Thoracic aorta (tissue), 2 donors: ENCODE measurements at places on chromosomes 7 and 10.

- no peak for DNase-seq
Measured at GRCh38 chr7:39272111-39272510, 294.1 kb upstream of the YAE1 start.

GRCh38 chr10:103053659-103054581 lies 135.8 kb downstream of the CNNM2 start:
- no peak for DNase-seq

- DNase-seq: no peak
Measured at GRCh38 chr7:82286096-82286797, 157.3 kb downstream of the CACNA2D1 start.

DNA sequence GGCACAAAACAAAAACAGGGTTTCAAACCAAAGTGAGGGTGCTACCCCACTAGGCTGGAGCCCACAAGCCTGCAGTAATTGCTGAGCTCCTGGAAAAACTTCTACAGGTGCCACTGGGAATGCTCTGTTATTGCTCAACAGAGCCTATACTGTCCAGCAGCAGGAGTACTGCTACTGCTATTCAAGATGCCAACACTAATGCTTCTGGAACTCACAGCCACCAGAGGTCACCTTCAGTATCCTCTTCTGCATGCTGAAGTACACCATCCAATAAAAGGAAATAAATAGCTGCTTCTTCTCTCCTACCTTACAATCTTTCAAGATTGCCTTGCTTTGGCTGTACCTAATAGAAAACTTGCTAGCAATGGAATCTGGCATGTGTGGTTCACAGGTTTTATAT lies 222.0 kb downstream of the LRRN3 start:
- DNase-seq: no peak

GRCh38 chr7:93115796-93116195 lies 2.0 kb downstream of the SAMD9 start:
- no peak for DNase-seq

DNA sequence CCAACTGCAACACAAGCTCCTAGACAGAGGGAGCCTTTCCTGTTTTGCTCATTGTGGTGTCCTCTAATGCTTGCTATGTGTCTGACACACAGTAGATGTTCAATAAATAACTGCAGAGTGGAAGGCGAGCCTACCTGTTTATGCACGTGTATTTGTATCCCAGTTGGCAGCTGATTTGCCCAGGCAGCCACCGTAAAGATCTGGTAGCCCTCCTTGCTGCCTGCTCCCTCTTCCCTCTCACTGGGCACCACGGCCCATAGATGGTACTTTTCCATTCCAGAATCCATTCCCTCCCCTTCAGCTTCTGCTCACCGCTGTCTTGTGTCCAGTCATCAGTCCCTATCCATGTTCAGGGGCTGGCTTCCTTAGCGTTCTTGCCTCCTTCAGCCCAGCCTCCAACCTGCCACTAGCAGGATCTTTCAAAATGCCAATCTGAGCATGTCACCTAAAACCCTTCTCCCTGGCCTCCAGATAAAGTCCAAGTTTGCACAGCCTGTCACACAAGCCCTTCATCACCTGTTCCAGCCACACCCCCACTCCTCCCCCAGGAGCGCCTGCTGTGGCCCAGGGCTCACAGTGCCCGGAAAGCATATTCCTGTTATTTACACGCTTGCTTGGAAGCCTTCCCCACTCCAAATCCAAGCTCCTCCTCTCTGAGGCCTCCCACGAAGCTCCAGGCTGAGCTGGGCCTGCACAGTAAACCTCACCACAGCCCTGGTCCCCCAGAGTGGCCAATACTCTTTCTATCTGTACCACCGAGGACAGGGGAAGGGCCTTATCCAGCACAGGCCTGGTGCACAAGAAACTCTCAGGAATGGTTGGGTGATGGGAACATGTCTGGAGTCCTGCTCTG lies 21.0 kb downstream of the ZCCHC24 start:
- DNase-seq: no peak

- DNase-seq: no peak
Measured at GRCh38 chr10:17673471-17674061, 29.6 kb downstream of the STAM start.

- DNase-seq: no peak
Measured at GRCh38 chr7:72429316-72429715, 17.2 kb upstream of the CALN1 start.

- no peak for DNase-seq
Measured at GRCh38 chr7:138212314-138212713, 136.1 kb downstream of the AKR1D1 start.

DNA sequence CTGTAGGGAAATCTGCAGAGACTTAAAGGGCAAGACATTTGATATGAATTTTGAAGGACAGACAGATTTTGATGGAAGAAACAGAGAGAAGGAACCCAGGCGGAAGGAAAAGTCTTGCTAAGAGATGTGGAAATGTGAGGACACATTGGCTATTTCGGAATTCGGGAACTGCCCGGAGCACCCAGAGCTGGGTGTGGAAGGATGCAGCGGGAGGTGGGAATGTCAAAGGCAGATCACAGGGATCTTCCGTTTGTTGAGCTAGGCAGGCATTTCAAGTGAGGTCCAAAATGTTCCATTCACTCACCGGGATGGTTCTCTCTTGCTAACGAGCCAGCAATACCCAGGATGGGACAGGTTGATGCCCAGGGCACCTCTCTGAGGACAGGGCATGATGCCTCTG lies 87.2 kb upstream of the CTBP2 start:
- no peak for DNase-seq

DNA sequence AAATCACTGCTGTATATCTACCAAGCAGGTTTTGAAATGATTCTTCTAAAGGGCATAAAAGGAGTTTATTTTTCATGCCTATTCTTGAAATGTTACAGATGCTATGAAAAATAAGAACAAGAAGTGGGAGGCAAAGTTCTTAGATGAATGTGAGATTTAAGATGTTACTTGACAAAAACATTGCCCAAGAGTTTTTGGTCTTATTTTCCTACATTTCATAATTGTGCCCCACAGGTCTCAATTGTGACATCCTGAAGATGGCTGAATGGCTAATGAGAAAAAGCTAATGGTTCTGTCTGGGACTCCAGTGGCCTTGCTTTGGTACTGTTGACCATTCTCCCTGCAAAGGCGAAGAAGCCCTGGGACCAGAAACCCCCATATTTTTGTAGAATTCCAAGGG lies 43.0 kb upstream of the IFRD1 start:
- no peak for DNase-seq

DNA sequence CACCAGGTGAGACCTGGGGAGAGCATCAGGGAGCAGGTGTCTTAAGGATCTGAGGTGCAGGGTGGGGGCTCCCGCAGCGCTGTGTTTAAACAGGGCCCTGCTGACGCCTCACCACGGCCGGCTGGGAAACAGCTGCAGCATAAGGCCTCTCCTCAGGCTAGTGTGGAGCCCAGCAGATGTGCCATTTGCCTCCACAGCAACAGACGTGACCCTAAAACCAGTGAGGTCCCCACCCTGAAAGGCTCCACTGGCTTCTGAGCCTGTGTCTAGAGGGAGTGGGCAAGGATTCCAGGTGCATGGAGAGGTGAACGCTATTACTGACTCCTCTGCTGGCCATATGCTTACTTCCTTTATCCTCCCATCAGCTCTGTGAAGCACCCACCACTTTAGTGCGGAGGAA lies 47.8 kb downstream of the SYPL1 start:
- no peak for DNase-seq

GRCh38 chr10:37895674-37896073 lies 38.3 kb upstream of the ZNF248 start:
- DNase-seq: no peak

DNA sequence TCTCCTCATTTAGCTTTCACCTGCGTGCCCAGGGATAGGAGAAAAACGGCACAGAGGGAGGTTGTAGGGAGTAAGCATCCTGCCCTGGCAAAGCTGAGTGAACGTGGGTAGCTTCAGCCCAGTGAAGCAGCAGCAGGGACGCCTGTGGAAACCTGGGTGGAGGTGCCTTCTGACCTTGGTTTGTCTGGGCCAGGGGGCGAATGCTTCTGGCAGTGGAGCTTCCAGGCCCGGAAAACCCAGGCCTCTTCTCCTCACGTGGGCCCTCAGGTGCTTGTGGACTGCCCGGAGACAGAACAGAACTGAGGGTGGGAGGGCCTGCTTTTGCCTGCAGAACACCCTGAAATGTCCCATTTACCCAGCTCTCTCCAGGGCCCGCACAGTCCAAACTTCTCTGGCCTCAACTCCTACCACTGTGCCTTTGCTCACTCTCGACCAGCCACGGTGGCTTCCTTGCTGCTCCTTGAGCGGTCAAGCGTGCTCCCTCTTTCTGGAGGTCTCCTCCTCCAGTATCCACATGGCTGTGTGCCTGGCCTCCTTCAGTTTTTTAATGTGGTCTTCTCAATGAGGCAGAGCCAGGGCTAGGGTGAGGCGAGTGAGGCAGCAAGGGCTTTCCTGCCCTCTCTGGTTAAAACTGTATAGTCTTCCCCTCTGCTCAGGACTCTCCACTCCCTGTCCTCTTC lies 62.4 kb downstream of the TMEM209 start:
- DNase-seq: no peak
